ENCODE measurements at places on chromosomes 3 and 15. TPM values are rescaled to one million over a fixed set of nuclear protein-coding genes. Genes with fewer than 3 reads are reported as not detected.

The COLQ gene
- total RNA-seq: 1.0 TPM

The LRRC57 gene
- total RNA-seq: 14.1 TPM

The TM4SF4 gene
- total RNA-seq: 184 TPM

The DPPA2 gene
- total RNA-seq: not detected

The MCF2L2 gene
- total RNA-seq: 0.17 TPM

The CACNA2D2 gene
- total RNA-seq: 0.17 TPM

The UBL7 gene
- 17.6 TPM for total RNA-seq

Measured in liver (tissue), 10 donors.